ENCODE measurements at places on chromosomes 7 and 10.

GRCh38 chr10:65898055-65898454 is 1027.8 kb upstream of the LRRTM3 start:
- no peak for DNase-seq

DNA sequence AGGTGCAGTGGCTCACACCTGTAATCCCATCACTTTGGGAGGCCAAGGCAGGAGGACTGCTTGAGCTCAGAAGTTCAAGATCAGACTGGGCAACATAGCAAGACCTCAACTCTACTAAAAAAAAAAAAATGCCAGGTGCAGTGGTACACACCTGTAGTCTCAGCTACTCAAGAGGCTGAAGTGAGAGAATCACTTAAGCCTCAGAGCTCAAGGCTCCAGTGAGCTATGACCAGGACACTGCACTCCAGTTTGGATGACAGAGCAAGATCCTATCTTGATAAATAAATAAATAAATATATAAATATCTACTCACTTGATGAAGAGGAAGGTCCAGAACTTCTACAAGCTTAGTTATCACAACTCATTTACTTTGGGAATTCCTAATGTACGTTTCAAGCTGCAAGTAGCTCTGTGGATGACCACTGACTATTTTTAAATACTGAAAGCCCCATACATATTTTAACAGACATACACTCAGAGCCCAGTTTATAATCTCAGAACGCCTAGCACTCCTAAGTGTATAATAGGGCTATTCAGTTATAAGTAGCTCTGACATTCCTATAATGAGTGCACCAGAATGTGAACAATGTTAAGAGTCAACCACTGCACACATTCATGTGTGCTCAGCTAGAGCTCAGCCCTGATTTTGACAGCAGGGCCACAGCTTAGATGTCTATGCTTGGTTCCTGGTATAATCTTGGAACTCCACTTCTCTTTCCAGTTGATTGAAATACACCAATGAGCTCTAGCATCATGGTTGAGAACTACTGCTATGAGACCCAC is 119.1 kb downstream of the CUBN start:
- DNase-seq, result no peak

- DNase-seq, result no peak
Observed at GRCh38 chr10:102269017-102269416, 23.7 kb downstream of the GBF1 start.

DNA sequence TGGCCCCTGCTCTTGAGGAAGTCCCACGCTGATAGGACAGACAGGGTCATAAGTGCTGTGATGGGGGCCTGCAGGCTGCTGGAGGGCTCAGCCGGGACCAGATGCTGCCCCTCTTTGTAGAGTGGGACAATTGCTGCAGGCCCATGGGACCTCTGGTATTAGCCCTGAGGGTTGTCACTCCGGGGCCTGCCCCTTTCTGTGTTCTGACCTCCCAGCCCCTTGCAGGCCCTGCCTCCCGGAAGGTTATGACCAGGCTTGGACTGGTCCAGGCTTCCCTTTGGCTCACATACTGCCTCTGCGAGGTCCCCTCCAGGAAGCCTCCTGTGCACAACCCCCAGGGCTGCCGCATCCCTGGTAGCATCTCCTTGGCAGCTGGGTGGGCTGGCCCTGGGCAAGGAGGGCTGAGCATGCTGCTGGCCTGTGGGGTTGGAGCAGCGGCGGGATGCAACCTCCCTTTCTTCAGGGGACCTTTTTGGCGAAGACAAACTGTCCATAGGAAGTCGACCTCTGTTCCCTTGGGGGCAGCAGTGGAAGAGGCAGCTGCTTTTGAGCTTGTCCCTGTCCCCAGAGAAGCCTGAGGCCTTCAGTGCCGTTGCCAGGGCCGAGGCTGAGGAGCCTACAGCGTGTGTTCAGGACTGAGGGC is 8.8 kb downstream of the LIMK1 start:
- no peak for DNase-seq

- no peak for DNase-seq
Observed at GRCh38 chr10:50613150-50613549, 10.6 kb downstream of the SGMS1 start.

- no peak for DNase-seq
Observed at GRCh38 chr7:93062599-93062998, 55.2 kb downstream of the SAMD9 start.

GRCh38 chr7:112708236-112708635 is 82.0 kb downstream of the TMEM168 start:
- no peak for DNase-seq

- no peak for DNase-seq
Observed at GRCh38 chr10:33233221-33233620, 101.2 kb downstream of the NRP1 start.

GRCh38 chr10:7121154-7121797 is 289.6 kb downstream of the SFMBT2 start:
- DNase-seq, result peak; percentile 11

- DNase-seq, result no peak
Observed at GRCh38 chr7:152956006-152956405, 196.5 kb downstream of the ACTR3B start.

DNA sequence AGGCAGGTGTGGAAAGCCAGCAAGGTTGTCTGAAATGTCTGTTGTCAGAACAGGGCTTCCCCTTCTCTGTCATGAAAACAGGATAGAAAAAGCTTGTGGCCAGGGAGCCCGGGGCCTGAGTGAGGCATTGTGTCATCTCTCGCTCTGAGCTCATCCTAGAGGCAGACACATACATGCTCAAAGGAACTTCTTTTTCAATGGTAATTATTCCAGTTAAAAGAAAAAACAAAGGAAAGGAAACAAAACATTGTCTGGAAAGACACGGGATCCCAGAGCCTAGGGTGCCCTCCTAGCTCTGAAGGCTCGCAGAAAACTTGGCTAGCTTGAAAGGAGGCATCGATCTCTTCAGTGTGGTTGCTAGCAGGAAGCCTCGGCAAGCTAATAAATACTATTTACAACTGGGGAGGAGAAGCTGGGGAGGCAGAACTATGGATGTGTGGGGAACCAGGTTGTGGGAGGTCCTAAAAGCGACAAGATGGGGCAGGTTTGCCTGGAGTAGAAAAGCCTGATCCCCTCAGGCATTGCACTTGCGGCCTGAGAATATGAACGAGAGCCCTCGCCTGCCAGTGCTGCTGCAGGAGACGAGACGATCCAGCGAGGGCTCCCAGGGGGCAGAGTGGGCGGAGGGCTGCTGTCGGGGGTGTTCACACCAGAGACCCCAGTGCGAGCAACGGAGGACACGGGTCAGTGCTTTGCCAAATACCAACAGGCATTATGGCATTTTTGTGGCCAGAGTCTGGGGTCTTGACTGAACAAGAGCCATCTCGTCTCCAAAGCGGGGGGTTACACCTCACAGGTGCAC is 32.8 kb upstream of the DGKI start:
- DNase-seq, result no peak

GRCh38 chr10:36388166-36388565 is 737.2 kb upstream of the ANKRD30A start:
- DNase-seq, result no peak

DNA sequence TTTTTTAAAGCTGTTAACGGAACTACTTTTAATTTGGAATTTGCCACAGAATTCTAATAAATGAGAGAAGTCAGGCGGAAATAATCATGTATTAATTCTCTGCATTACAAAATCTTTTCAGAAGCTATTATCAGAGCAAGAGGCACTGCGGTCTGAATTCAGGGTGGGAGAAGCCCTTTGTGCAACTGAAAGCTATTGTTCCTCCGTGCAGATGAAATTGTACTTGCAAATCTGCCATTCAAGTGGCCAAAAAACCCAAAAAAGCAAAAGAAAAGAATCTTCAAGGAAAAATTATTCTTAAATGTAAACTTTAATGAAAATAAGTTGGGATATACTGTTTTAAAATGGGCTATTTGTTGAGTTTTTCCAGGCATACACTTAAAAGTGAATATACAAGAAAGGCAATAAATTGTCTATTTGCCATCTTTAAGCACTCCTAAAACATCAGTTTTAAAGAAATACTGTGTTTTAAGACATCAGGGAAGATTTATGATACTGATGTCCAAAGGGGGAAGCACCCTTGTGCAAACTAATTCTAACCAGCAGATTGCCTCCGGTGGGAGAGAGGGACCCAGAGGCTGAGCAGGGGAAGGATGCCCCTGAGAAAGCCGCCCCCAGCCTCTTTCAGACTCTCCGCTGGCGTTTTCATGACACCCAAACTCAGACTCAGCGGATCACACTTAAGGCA is 351.2 kb downstream of the DNAJB6 start:
- DNase-seq, result no peak

GRCh38 chr7:103762065-103762760 is 227.2 kb downstream of the RELN start:
- no peak for DNase-seq

GRCh38 chr10:23081891-23082290 is 13.5 kb upstream of the MSRB2 start:
- DNase-seq, result no peak

DNA sequence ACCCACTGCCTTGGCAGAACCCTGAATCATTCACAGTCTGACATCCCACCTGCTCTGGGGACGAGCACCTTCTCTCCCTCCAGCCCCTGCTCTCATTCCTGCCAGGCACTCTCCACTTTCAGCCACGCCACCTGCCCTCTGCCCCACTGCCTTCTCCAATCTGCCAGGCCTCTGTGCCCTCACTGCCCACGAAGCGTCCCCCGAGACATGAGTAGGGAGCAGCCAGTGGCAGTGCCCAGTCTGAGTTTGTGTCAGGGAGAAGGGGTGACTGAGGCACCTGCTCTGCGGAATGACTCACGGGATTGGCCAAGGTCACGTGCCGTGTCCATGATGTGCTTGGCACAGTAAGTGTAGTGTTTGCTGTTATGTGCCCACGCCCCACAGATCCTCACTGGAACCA is 215.2 kb upstream of the PPP2R2D start:
- no peak for DNase-seq

Data from hypothalamus (tissue), 51 donors.